Cerebellar cortex (tissue), 1 donor: ENCODE measurements at places on chromosomes 4 and X.

- DNase-seq = no peak
These were observed 12.1 kb downstream of the NIPAL1 start for GRCh38 chr4:48028696-48029095.

- DNase-seq = no peak
These were observed 40.5 kb upstream of the C4orf50 start for GRCh38 chr4:6058531-6059374.

DNA sequence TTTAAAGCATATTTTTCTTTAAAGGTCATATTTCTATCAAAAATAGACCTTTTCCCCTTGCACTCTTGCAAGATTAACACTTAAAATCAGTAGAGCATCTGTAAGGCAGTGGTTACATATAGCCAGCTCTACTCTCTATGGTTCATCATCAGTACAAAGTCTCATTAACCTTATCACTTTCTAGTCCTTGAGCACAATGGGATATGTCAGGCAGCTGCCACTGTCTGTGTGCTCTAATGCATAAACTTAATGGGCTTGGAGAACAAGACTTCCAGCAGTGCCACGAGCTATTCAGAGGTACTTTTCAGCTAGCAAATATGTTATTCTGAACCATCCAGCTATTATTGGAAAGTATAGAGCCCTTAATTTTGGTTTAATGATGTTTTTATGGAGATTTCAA is 393.7 kb downstream of the GASK1B start:
- DNase-seq = no peak

GRCh38 chrX:5113128-5113527 is 1115.5 kb downstream of the NLGN4X start:
- DNase-seq = peak; percentile 0

- DNase-seq = no peak
These were observed 235.8 kb downstream of the RBMX2 start for GRCh38 chrX:130637591-130637990.

GRCh38 chr4:13298655-13299054 is 185.5 kb downstream of the RAB28 start:
- DNase-seq = no peak

DNA sequence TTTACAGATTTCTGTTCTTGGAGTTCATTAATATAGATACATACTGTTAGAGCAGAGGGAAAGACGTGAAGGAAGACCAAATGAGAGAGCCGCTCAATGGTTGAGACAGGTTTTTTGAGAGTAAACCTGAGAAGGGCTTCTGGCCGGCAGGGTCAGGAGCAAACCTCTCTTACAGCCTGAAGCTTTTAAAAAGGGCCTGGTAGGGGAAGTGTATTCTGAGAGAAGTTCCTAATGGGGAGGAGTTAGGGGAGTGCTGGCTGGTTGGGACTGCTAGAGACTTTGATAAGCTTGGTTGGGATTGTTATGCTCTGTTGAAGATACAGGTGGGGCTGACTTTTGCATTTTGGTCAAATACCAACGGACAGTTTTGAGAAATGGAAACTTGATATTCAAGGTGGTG is 186.8 kb upstream of the PABPC4L start:
- DNase-seq = no peak
